Fibroblast of villous mesenchyme (primary cell): ENCODE measurements at places on chromosomes 16 and 17.
A peak's percentile ranks its signal among the peaks of the same experiment; 100 is the strongest.

- no peak for DNase-seq
Measured at GRCh38 chr17:76462556-76463290, 4.7 kb upstream of the AANAT start.

DNA sequence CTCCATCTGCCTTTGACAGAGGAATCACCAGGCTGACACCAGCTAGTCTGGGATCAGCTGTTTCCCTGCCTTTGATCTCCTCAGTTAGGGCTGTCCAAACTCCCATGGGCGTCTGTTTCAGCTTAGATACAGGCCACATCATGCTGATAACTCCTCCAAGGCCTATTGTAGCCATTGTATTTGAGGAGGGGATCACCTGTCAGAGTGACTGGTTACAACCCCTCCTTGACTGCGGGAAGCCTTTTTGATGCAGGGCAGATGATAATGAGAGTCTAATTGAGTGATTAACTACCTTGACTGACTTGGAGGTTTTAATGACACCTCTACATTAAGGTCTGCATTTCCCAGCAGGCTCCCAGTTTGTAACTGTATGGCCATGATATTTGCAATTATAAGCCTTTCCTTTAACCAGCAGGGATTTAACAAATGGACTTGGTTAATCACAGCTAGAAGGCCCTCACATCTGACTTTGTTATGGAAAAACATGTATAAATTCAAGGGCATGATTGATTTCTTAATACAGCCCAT lies 863.5 kb downstream of the KCNJ2 start:
- DNase-seq = no peak

GRCh38 chr16:77723108-77723514 lies 797 bp downstream of the NUDT7 start:
- peak; percentile 90 for DNase-seq

- no peak for DNase-seq
Measured at GRCh38 chr17:8475781-8476180, 40.1 kb downstream of the NDEL1 start.

DNA sequence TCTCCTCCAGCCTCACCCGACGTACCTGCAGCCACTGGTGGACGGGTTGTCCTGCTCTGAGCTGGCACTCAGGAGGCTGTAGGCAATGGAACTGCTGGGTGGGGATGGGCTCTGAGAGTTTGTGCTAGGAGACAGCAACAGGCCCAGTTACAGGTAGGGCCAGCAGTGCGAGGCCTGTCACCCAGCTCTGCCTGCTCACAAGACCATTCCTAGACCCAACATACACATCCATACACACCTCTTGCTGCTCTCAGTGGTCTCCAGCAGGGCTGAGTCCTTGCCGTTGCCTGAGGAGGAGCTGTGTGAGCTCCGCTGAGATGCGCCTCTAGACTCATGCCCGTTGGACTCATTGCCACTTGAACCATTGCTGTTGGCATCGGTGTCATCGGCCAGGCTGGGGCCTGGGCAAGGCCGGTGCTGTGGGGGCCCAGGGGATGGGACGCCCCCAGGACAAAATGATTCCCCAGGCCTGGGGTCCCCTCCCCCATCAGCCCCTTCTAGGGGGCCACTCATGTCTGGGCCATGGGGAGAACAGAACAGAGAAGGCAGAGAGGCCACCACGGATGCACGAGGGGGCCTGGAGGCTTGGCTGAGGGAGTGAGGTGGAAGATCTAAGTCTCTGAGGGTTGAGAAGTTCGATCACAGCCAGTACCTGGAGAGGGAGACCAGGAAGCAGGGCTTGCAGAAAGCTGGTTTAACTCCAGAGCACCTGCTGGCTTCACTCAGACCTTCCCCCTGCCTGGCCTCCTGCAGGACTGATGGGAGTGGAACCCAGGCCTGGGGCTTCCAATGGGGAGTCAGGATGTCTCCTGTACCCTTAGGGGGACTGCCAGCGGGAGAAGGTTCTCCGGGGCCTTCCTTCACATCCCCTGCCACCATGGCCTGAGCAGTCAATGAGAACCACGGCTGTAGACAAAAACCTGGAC lies 1.7 kb downstream of the PER1 start:
- no peak for DNase-seq

- DNase-seq = no peak
Measured at GRCh38 chr17:27157297-27157696, 136.6 kb upstream of the WSB1 start.

DNA sequence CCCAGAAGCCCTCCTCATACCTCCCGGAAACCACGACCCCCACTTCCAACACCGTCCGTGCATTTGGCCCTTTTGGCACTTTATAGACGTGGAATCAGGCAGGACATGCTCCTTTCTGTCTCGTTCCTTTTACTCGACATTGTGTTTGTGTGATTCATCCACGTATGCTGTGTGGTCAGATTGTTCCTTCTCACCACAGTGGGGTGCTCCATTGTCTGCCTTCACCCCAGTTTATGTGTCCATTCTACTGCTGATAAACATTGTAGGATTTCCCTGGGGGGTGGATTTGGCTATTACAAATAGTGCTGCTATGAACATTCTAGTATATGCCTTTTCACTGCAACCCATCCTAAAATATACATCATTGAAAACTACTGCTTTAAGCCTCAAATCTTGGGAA lies 28.9 kb upstream of the RPH3AL start:
- DNase-seq = no peak

DNA sequence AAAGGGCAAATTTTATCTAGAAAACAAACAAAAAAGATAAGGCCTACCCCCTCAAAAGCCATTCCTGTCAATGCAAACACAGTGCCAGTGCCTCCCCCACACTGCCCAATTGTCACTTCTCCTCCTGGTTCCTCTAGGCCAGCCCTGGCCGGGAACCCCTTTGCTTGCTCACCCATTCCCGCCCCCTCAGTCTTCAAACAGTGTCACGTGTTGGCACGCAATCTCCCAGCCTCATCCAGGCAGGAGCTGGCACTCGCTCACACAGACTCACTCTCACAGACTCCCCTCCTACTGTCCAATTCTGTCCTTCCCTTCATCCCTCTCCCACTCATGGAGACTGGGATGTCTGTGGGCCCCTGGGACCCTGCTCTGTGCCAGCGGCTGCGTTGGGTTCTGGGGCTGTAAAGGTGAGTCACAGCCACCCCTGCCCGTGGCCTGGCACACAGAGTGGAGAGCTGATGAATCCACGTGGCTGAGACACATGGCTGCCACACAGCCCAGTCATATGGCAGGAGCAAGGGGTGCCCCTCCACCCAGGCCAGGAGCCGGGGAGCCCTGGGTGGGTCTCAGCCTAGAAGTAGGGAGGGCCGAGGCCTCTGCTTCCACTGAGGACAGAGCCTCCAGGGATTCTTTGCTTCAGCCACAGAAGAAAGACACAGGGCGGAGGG lies 54.8 kb downstream of the VAC14 start:
- peak; percentile 75 for DNase-seq

GRCh38 chr17:32596628-32597027 lies 109.8 kb downstream of the CDK5R1 start:
- no peak for DNase-seq

GRCh38 chr17:44198721-44199552 lies 747 bp downstream of the ATXN7L3 start:
- peak; percentile 58 for DNase-seq

DNA sequence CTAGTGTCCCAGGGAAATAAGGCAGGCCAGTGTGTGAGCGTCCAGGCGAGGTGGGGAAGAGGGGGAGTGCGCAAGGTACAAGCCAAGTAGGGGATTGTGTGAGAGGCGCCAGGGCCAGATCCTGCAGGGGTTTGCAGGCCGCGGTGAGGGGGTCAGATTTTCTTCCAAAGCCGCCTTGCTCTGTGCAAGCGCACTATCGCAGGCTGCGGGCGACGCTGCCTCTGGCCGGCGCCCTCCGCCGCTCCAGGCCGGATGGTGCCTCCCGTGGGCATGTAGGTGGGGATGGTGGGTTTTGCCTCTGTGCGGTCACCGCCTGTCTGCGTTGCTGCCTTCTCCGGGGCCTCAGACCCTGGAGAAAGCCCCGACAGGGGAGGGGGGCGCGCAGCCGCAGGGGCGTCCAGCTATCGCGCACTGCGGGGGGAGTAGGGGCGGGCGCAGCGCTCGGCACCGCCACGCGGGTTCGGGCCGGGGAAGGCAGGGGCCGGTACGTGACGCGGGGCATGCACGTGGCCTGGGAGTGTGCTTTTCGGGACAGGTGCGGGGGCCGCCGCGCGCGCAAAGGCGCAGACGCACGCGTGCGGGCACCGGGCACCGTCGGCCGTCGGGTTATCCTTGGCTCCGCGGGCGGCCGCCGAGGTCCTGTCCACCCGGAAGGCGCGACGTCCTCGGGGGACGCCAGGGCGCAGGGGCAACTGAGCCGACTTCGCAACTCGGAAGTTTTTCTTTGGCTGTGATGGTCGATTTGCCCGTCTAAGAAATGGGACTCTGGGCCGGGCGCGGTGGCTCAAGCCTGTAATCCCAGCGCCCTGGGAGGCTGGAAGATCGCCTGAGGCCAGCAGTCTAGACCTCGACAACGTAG lies 1.1 kb upstream of the HAPSTR1 start:
- peak; percentile 13 for DNase-seq

- no peak for DNase-seq
Measured at GRCh38 chr17:27241346-27241946, 52.5 kb upstream of the WSB1 start.

DNA sequence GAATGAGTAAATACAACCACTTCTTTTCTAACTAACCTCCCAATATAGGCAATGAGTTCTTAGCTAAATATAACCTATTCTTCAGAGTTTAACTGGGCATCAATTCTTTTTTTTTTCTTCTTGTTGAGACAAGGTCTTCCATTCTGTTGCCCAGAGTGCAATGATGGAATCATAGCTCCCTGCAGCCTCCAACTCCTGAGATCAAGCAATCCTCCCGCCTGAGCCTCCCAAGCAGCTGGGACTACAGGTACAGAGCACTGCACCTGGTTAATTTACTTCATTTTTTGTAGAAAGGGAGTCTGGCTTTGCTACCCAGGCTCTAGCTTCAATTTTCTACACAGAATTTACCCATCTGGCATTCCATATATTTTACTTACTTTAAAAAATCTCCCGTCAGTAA lies 1.1 kb downstream of the METTL16 start:
- no peak for DNase-seq

- no peak for DNase-seq
Measured at GRCh38 chr17:11551442-11551841, 46.8 kb upstream of the DNAH9 start.

DNA sequence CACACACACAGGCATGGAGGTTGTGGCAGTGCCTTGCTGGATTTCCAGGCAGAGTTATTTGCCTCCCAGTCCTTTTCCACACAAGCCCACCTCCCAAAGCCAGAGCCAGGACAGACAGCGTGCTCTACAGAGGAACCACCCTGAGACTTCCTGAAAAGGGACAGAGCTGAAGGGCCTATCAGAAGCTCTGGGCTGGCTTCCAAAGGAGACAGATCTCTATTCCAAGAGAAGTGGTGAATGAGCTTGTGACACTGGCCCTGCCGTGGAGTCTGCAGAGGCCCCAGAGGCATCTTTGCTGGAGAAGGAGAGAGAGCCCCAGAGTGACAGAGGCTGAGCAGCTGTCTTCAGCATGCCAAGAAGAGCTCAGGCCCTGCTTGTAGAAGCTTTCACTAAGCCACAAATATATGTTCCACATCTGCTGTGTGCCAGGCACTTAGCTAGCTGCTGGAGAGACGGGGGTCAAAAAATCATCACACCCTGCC lies 8.3 kb upstream of the LPCAT2 start:
- DNase-seq = peak; percentile 83

DNA sequence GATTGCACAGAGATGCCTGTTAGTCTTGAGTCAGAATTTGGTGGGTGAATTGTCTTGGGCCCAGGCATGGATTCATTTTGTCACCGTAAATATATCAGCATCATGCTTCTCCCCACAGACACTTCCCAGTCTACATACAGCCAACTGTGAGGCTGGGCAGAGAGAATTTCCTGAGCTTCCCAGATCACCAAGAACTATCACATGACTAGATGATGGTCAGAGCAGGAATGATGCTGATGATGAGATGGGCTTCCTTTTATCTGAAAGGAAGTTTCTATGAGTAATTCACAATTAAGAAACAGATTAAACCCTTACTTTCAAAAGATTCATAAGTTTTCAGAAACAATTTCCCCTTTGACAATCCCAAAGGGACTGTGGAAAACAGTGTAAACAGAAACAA lies 323 bp upstream of the KRTAP9-9 start:
- DNase-seq = no peak

GRCh38 chr17:55332296-55333041 lies 67.7 kb downstream of the HLF start:
- no peak for DNase-seq

- no peak for DNase-seq
Measured at GRCh38 chr17:82095777-82096708, 2.0 kb downstream of the FASN start.

DNA sequence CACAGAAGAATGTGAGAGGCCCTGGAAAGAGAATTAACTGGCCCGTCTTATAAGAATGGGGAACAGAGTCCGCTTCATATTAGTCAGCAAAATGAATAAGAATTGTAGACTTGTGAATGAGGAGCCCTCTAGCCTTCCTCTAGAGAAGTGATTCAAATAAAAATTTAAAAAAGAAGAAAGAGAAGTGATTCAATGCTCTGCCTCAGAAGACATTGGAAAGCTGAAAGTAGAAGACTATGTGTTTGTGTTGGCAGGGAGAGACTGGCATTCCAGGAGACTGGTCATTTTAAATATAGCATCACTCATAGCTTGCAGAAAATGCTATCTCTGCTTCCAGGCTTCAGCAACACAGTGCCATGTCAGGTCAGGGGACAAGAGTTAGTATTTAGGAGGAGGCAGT lies 190.6 kb upstream of the HS3ST3A1 start:
- no peak for DNase-seq

- peak; percentile 77 for DNase-seq
Measured at GRCh38 chr16:11407047-11407982, 62.1 kb downstream of the RMI2 start.

DNA sequence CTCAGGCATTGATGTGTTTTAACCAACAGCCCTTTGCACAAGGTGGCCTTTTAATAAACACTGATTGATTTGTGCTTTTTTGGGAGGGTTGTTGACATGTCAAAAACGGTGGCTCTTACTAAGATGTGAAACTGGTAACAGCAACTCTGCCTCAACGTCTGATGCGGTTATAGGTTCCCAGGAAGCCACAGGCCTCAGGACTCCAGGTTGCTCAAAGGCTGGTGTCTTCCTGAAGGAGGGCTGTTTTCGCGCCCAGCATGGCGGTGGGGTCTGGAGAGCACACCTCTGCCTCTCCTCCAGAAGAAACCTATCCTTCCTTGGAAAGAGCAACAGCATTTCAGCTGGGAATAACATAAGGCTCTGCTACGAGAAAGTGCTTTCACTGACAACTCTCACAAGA lies 187.5 kb downstream of the IRF8 start:
- DNase-seq = no peak

GRCh38 chr16:10122546-10122945 lies 59.7 kb downstream of the GRIN2A start:
- DNase-seq = peak; percentile 11
